ENCODE measurements at places on chromosomes 11 and 22.
A peak's percentile ranks its signal among the peaks of the same experiment; 100 is the strongest.

DNA sequence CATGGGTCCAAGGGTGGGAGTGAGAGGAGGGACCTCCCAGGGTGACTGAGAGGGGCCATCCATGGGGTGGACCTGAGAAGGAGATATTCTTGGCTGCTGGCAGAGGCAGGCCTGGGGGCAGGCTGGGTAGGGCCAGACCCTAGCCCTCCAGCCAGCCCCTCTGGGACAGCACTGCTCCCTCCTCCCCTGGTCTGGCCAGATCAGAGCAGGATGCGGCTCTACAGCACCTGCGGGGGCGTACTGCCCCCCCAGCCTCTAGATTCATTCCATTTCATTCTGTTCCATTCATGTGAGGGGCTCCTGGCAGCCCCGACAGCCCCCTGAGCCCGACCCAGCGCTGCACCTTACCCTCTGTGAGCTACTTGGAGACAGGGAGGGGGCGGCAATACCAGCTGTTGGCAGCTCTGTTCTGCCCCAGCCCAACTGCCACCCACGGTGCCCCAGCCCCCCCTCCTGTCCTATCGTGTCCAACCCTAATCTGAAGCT lies 34.3 kb upstream of the MYRF start:
- no peaks in the 10 kb centered on the region for H3K36me3 ChIP-seq
- peaks cover 3% of the 10 kb centered on the region for H3K27me3 ChIP-seq
- H3K27ac ChIP-seq = peak overlapping the region; percentile 26
- no peak for DNase-seq

DNA sequence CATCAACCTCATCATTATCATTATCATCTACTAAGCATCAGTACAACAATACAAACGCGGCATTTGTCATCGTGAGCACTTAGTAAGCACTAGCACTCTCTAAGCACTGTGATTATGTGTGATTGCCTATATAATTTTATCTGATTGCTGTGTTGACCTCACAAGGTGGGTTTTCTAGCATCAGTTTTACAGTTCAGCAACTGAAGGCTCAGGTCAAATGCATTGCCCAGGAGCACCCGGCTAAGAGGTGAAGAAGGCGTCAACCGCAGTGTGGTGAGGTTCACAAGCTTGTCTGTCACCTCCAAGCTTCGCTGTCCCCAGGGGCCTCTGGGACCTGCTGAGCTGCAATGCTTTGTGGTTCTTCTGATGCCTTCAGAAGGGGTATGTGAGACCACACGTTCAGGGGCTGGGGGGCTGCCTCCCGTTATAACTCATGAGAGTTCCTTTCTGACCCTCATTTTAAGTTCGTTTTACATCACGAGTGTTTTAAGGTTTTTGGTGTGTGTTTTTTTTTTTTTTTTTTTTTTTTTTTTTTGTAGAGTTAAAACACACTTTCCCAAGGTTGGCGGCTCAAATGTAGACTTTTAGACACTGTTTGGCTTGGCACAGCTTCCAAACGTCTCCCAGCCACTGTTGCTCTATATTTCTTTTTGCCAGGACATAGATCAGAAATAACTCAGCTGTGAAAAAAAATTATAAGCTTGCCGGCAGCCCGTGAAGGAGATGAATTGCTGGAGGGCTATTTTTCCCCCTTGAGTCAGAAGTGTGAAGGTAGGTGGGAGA lies 33.8 kb upstream of the SCUBE1 start:
- H3K4me1 ChIP-seq = no peaks in the 10 kb centered on the region
- H3K4me3 ChIP-seq = no peak overlapping the region
- H3K36me3 ChIP-seq = no peaks in the 10 kb centered on the region

DNA sequence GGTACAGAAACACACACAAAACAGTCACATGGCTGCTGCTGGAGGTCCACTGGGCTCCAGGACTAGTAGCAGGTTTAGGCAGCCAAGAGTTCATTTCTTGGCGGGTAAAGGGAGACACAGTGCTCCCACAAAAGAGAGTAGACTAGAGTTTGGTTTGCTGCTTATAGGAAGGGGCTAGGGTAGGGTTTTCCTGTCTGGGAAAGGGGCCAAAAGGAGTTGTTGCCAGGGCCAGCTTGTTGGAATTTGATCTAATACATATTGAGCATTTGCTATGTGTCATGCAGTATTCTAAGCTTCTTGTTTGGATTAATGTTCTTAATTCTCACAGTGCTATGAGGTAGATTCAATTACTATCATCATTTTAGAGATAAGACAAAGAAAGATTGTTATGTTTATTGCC lies 195.1 kb upstream of the PLET1 start:
- no peak overlapping the region for H3K4me3 ChIP-seq
- no peak for DNase-seq
- no peak overlapping the region for H3K27ac ChIP-seq
- H3K4me1 ChIP-seq = no peaks in the 10 kb centered on the region

DNA sequence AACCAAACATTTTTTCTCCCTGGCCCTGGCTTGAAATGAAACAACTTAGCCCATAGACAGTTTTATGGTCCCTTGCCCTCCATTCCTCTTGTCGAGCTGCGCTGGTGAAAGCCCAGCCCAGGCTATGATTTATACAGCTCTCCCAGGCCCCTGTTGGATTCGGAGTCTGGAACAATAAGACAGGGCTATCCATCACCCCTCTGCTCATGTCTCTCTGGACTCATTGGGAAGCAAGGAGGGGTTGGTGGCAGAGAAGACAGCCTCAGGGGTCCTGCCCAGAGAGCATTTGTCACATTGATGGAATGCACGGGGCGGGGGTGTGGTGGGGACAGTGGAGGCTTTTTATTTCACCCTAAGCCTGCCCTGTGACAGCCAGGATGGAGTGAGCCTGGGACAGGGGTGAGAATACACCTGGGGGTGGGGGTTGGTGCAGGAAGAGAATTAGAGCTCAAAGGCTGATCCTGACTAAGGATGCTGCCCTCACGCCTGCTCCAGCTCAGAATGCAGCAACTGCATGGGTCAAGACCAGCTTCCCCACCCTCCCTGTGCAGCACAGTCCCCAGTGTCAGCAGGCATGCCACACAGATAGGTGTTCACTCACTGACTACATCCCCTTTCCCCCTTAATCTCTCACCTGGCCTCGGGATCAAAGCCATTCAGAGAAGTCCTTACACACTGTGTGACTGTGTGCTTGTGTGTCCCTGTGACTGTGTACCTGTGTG lies 10.0 kb upstream of the PKNOX2 start:
- H3K27ac ChIP-seq = no peak overlapping the region
- peaks cover 9% of the 10 kb centered on the region for H3K4me1 ChIP-seq
- no peaks in the 10 kb centered on the region for H3K36me3 ChIP-seq
- DNase-seq = no peak
- peaks cover 41% of the 10 kb centered on the region for H3K27me3 ChIP-seq
- H3K4me3 ChIP-seq = no peak overlapping the region

DNA sequence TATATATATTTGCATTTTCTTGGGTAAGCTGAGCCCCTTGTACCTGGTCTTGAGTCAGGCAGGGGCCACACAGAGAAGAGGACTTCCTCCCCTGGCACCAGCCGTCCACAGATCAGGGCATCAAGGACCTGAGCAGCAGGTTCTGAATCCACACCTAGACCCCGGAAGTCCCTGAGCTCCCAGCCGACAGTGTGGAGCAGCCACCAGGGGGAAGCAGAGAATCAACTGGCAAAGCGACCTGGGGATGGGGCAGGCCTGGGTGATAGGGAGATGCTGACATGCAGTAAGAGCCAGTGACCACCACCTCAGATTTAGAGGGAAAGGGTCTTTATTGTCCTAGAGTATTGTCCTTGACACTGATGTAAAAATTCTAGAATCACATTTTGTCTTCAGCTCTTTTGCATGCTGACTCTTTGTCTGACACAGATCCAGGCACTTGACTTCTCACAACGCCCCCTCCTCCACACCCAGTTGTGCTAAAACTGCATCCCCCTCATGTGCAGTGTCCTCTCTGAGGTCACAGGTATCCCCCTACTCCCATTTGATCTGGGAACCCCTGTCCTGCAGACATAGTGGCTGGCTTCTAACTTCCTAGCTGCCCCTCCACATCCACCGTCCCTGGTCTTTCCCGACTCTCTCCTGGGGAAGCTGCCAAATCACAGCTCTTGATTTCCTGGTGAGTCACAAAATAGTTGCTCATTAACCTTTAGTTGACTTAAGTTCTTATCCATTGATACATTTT lies 109.3 kb downstream of the GGTLC2 start:
- H3K36me3 ChIP-seq = no peaks in the 10 kb centered on the region
- H3K4me1 ChIP-seq = no peaks in the 10 kb centered on the region

GRCh38 chr22:39873965-39874364 lies 19.6 kb downstream of the ENTHD1 start:
- no peak overlapping the region for H3K27ac ChIP-seq
- H3K4me1 ChIP-seq = no peaks in the 10 kb centered on the region
- DNase-seq = no peak
- no peak overlapping the region for H3K4me3 ChIP-seq
- H3K36me3 ChIP-seq = no peaks in the 10 kb centered on the region
- H3K27me3 ChIP-seq = no peaks in the 10 kb centered on the region

- no peaks in the 10 kb centered on the region for H3K27me3 ChIP-seq
- H3K27ac ChIP-seq = no peak overlapping the region
- H3K4me3 ChIP-seq = no peak overlapping the region
- H3K4me1 ChIP-seq = peaks cover 8% of the 10 kb centered on the region
Measured at GRCh38 chr11:114180301-114181055, 115.7 kb upstream of the NNMT start.

- H3K4me3 ChIP-seq = peak overlapping the region; percentile 83
- no peaks in the 10 kb centered on the region for H3K27me3 ChIP-seq
- H3K27ac ChIP-seq = peak overlapping the region; percentile 99
- no peak for DNase-seq
Measured at GRCh38 chr11:5684036-5684645, 733 bp downstream of the TRIM5 start.

GRCh38 chr22:37166675-37167066 lies 17.0 kb upstream of the IL2RB start:
- H3K4me3 ChIP-seq = no peak overlapping the region
- H3K36me3 ChIP-seq = no peaks in the 10 kb centered on the region
- peak; percentile 84 for DNase-seq
- H3K27me3 ChIP-seq = peaks cover 7% of the 10 kb centered on the region

GRCh38 chr22:24303007-24303406 lies 32.4 kb downstream of the SPECC1L start:
- no peaks in the 10 kb centered on the region for H3K27me3 ChIP-seq
- H3K4me3 ChIP-seq = no peak overlapping the region
- H3K36me3 ChIP-seq = peaks cover 44% of the 10 kb centered on the region
- DNase-seq = no peak

DNA sequence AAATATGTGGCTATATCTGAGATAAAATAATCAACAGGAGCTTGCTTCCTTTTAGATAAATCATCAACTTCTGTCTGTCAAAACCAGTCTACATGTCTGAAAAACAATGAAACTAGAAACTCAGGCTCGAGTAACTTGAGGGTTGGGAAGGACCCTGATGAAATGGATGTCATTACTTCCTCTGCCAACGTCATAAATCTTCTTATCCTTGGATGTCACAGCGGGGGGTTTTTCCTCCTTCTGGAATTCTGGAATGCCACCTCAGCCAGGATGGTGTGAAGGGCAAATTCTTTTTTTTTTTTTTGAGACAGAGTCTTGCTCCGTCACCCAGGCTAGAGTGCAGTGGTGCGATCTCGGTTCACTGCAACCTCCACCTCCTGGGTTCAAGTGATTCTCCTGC lies 13.4 kb downstream of the LGR4 start:
- H3K27me3 ChIP-seq = no peaks in the 10 kb centered on the region
- no peak overlapping the region for H3K4me3 ChIP-seq
- DNase-seq = no peak
- peaks cover 16% of the 10 kb centered on the region for H3K36me3 ChIP-seq

DNA sequence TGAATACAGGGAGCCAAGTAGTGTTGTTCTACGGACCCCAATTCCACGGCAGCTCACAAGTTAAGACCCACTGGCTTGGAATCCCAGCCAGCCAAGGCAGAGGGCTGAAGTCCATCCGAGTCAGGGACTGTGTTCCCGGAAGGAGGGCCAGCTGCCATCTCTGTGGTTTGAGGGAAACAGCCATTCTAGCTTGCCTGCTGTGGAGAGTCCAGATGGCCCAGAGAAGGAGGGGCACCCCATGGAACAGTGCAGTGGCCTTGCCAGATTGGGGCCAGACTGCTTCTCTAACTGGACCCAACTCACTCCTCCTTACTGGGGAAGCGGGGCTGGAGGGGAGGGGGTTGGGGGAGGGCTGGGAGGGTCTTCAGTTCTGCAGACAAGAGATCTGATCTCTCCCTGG lies 156.4 kb downstream of the FAM181B start:
- H3K4me3 ChIP-seq = no peak overlapping the region
- no peak overlapping the region for H3K27ac ChIP-seq
- H3K36me3 ChIP-seq = no peaks in the 10 kb centered on the region

DNA sequence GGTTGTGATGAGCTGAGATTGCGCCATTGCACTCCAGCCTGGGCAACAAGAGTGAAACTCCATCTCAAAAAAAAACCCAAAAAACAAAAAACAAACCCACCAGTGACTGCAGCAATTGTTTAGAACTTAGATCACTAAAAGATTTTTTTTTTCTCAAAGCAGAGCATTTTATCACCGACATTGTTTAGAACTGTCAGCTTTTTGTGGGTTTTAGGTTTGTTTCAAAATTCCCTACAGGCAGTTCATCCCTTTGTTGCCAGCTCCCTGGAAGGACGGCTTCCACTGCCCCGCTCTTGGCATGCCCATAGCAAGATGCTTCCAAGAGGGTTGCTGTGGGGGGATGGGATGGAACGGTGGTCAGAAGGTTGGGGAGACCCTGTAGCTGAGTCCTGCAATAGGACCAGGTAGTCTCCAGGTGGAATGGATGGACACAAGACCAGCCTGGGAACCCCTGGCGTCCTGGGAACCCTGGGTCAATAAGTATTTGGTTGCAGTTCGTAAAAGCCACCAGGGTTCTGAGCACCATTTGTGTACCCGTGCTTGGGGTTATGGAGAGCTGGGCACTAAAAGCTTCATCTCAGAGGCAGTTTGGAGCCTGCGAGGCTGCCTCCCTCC lies 46.7 kb downstream of the TSPAN18 start:
- H3K27me3 ChIP-seq = no peaks in the 10 kb centered on the region
- H3K4me1 ChIP-seq = peaks cover 67% of the 10 kb centered on the region
- no peak for DNase-seq
- no peak overlapping the region for H3K27ac ChIP-seq

- H3K27me3 ChIP-seq = peaks cover 8% of the 10 kb centered on the region
- H3K4me1 ChIP-seq = peaks cover 11% of the 10 kb centered on the region
- H3K36me3 ChIP-seq = peaks cover 14% of the 10 kb centered on the region
- H3K4me3 ChIP-seq = no peak overlapping the region
Measured at GRCh38 chr22:49553518-49554295, 274.0 kb downstream of the BRD1 start.

DNA sequence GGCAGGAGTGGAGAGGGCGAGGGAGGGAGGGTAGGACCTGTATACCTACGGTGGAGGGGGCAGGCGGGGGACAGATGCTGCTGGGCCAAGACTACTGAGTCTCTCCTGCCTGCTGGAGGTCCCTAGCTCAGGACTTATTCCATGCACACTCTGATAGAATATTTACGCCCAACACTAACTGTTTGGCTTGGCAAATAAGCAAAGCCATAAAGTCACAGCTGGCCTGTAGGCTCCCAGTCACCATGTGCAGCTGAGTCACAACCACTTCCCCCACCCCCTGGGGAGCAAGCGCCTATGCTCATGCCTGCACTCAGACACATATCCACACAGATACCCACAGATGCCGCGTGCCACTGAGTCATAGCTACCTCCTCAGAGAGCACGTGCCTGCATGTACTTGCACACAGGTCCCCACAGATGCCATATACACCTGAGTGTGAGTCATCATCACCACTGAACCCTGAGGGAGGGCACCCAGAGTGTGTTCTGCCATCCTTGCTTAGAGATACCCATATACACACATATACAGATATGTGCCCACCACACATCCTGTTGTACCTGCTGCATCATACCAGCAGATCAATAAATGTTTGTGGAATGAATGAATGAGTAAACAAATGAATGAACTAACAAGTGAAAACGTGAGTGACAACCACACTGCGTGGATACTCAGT lies 95.8 kb downstream of the SWAP70 start:
- H3K4me3 ChIP-seq = peak overlapping the region; percentile 61
- H3K4me1 ChIP-seq = peaks cover 35% of the 10 kb centered on the region
- H3K36me3 ChIP-seq = no peaks in the 10 kb centered on the region

All from WTC11 (cell line).